ENCODE measurements at places on chromosomes 11 and 22.

DNA sequence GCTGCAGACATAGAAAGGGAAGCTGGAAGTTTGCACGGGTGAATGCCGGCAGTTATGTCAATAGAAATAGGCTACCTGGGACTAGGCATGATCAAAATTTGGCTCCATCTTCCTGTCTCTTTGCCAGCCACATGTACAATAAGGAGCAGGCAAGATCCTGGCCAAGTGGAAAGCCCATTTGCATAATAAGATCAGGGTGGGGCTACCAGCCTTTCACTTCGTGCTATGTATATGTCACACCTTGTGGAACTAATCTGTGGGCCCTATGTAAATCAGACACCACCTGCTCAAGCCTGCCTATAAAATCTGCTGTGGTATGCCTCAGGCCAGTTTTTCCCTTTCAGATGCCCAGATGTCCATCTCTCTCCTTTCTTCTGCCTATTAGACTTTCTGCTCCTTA is 79.3 kb upstream of the DRD2 start:
- DNase-seq = no peak

DNA sequence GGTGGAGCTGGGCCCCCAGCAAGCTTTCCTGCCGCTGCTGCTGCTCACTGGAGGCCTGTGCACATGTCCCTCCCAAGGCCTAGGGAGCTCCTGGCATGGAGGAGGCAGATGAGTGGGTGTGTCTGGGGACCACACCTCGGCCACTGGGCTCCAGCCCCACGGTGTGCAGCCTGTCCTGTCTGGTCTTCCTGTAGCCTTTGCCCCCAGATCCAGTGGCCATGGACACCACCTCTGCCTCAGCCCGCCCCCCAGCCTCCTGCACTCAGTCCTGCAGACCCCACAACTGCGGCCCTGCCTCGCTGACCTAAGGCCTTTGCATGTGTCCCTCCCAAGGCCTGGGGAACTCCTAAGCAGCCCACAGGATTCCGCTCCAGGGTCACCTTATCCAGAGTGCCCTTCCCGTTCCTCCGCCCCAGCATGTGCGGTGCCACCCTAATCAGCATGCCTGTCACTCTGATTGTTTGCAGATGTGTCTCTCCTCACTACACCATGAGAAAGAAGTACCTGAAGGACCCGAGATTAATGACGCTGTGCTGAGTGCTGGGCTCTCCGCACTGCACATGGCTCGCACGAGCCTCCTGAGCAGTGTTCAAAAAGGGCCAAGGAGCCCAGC is 8.6 kb downstream of the GAL start:
- no peak for DNase-seq

DNA sequence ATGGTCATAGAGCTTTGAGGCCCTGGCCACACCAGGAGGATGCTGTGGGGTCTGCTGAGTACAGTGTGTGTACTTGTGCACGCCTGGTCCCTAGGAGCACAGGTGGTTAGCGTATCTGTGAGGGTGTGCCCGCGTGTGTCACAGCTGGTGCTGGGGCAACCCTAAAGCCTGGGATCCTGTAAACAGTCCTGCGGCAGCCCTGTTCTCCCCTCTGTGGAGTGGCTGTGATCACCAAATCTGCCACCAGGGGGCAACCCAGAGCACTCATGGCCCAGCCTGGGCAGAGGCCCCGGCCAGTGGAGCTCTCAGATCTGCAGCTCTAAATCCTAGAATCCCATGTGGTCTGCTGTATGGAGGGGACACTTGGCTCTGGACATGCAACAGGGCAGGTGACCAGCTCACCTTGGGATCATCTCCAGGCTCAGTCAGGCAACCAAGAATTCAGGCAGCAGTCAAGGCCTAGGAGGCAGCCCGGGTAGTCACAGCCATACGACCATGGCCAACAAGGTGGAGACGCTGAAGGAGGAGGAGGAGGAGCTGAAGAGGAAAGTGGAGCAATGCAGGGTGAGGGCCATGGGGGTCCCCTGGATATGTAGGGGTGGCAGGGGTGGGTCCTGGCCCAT is 3.9 kb downstream of the SH3BP1 start:
- peak; percentile 66 for DNase-seq

DNA sequence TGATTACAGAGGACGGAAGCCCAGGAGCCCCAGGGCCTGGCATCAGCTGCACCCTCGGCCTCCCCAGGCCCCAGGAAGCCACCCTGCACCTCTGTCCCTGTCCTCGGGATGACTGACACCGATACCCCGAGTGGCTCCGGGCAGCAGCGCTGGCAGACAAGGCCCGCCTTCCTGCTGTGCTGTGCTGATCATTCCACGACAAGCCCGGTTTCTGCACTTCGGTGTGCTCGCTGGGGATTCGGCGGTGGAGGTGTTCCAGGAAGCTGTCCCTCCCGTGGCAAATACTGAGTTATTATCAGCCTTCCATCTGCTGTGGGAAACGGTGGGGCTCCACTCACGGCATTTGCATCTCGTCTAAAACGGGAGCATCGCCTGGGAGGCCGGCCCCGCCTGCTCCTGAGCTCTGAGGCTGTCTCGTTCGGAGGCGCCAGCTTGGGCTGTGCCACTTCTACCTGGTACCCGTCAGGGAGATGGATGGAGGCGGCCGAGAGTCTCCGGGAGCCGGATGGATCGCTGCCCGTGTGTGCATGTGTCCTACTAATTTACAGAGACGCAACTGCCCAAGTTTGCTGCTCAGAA is 506.1 kb downstream of the BRD1 start:
- DNase-seq = no peak

DNA sequence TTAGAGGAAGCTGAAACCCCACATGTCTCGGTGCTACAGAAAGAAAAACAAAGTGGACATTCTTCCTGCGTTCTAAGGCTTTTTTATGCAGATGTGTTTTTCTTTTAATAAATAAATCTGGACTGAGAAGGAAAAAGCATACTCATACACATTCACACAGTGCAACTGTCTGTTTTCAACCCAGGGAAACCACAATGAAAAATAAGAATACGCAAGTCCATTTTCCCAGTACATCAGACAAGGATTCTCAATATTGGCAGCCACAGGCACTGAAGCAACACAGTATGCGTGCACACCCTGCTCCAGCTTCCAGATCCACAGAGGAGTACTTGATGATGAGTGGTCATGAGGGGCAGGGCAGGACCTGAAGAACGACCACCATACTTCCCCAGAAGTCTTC is 86.9 kb downstream of the ETS1 start:
- no peak for DNase-seq

GRCh38 chr11:113313601-113314000 is 782 bp upstream of the TTC12 start:
- DNase-seq = no peak

- no peak for DNase-seq
These were observed 6.5 kb downstream of the LINC01488 start for GRCh38 chr11:69487849-69488542.

- no peak for DNase-seq
These were observed 214.5 kb downstream of the BARX2 start for GRCh38 chr11:129590030-129590752.

DNA sequence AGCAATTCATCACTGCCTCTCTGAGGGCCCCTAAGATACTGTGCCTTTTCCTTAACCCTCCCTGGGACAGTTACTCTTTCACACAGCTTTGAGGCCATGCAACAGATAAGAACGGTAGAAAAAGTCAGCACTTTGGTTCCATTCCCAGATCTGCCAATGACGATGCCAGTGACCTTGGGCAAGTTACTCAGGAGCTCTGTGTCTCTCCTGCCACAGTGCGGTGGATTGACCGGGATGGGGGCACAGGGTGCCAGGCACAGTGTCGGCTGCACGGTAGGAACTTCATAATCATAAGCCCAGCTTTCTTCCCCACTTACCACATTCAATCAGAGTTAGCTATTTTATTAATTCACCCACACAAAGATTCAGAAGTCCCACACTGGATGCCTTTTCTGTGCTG is 1041.8 kb downstream of the TBC1D22A start:
- no peak for DNase-seq

DNA sequence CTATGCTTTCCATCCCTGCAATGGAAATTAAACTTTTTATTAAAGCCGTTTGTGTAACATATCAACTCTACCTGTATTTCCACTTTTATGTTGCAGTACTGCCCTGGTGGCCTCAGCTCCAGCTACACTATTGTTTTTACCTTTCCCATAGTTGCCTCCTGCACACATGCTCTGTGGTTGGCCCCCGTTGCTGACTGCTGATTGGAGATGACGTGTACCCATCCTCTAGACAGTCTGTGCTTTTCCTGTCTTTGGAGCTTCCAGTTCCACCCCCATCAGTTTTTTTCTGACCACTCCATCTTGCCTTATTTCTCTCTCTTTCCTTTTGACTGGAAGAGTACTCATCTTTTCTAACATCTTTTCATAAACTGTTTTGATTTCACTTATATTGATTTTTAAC is 123.8 kb downstream of the TEAD1 start:
- DNase-seq = no peak

Data from Kasumi-1 (cell line).